Frontal cortex (tissue), 4 donors: ENCODE measurements at places on chromosomes 11 and 22. TPM values are rescaled to one million over a fixed set of nuclear protein-coding genes. Genes with fewer than 3 reads are reported as not detected.

Gene KIRREL3
- 26.5 TPM for total RNA-seq

Gene OR4D5
- total RNA-seq, result under 0.01 TPM

GRCh38 chr22:38872831-38873248 lies 824 bp upstream of the CBX6 start:
- DNase-seq, result no peak

DNA sequence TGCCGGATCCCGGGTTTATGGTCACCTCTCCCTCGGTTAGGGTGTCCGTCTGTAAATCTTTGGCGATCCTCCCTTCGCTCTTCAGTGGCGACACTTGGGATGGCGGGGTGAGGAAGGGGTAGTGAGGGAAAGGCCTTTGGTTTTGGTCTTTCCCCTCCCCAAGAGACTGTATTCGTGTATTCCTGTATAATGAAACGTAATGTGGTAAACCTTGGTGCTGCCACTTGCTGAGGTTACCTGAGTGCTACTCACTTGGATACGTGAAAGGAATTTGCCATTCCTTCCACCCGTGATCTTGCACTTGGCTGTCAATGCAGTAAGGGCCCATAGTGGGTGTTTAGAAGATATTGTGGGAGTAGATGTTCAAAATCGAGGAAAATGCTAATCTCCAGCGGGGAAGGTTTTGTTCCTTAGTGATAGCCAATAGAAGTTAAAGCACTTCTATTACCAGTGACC lies 578 bp upstream of the NUP160 start:
- no peak for DNase-seq

- DNase-seq, result peak; percentile 98
Measured at GRCh38 chr11:117232092-117232878, at the start of gene RNF214. Gene RNF214, plus strand, starts transcription at chr11:117232671. Its CDS starts 1,602 bp downstream, at chr11:117234273.

DNA sequence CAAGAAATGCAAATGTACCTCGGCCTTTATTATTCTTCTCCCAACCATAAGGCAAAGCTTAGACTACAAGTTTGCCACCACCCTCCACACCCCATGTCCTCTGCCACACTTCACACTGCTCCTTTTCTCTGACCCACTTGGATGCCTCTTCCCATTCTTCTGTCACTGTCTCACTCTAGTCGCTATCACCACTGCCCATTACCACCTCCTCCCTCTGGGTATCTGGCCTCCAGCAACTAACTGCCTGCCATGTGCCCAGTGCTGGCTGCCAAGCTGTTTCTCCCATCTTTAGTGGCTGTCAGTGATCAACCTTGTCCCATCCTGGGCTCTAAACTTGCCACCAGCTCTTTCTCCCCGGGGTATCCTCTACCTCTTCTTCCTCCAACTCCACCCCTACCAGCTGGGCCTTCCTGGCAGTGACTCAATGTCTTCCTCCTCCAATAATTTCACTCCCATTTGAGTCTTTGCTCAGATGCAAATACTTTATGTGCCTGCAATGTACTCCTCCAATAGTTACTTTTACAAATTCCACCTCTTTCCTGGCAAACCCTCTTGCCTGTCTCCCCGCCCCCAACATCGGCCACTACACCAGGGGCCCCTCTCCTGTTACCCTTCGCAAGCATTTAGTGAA lies 20.1 kb upstream of the KDM2A start:
- no peak for DNase-seq

GRCh38 chr11:58782066-58782465 lies 50.3 kb upstream of the GLYAT start:
- DNase-seq, result no peak

GRCh38 chr11:124716591-124716990 lies 23.2 kb upstream of the NRGN start:
- DNase-seq, result no peak

DNA sequence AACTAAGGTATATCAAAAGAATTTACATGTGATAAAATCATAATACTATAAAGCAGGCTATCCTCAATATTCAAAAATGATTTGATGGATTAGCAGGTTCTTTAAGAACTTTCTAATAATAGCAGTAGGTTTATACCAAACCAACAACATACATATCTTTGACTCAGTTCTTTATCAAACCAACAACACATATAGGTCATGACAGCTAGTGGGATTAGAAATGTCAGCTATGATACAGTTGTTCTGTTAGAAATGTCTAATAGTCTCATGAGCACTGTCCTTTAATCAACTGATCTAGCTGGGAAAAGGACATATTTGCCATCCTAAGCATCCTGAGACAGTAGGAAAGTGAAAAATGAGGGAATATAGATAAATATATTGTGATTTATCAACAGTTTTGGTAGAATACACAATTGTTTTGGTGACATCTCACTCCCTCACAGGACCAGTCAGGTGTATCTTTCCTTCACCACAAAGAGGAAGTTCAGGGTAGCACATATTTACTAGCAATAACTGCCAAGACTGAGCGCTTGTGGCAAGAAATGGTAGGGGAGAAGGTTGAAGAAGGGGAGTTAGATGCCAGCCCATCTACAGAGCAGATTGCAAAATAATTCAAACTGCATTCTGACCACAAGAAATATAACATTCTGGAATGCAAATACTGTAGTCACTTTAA lies 90.8 kb upstream of the APOA1 start:
- no peak for DNase-seq

Gene PRR33
- total RNA-seq, result not detected

- no peak for DNase-seq
Measured at GRCh38 chr11:114147375-114148012, 88.0 kb downstream of the ZBTB16 start.

DNA sequence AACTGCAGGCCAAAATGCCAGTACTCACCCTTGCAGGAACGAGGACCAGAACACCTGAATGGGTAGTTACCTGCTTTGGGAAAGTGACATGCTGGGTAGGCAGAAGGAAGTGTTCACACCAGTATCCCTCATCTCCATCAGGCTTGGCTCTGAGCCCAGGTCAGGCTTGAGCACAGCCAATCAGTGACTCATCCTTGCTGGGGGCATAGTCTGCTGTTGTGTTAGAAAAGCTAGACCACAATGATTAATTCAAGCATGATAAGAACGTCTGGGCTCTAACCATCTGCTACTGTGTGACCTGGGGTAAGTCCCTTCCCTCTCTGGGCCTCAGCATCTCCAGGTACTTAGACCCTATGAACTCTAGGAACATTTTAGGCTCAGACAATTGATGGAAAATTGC lies 450.4 kb downstream of the MIAT start:
- DNase-seq, result no peak

DNA sequence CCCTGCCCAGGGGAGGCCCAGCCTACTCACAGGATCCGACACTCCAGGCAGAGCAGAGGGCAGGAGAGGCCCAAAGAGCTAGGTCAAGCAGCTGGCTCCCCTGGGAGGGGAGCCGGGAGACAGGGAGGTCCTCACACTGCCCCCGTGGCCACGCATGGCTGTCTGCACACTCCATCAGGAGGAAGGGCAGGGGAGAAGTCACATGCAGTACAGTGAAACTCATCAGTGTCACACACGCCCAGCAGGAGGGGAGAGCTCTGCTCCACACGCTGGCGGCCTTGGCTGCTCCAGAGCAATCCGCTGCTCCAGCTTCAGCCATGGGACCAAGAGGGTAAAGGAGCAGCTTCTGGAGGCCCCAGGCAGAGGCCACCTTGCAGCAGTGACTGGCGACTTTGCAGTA lies 14.3 kb downstream of the TCIRG1 start:
- DNase-seq, result peak; percentile 34

DNA sequence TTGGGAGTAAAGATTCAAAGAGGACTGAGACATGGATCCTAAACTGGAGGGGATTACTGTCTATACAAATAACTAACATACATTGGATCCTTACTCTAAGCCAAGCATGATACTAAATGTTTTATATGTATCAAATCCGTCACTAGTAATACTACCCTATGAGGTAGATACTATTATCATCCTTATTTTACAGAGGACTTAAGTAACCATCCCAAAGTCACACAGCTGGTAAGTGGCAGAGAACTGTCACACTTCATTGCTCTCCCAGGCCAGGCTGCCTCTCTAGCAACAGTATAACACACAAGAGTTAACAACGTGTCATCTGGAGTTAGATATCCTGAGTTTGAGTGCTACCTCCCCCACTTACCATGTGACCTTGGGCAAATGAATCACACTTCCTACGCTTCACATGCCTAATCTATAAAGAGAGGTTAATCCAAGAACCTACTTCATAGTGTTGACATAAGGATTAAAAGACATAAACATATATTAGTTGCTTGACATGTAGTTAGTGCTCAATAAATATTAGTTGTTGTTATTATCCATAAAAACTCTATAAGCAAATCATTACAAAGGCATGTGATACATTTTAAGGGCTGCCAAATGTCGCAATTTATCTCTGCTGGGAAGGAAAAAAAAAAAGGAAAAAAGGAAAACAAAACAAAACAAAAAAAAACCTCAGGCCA lies 33.8 kb upstream of the SPON1 start:
- no peak for DNase-seq

DNA sequence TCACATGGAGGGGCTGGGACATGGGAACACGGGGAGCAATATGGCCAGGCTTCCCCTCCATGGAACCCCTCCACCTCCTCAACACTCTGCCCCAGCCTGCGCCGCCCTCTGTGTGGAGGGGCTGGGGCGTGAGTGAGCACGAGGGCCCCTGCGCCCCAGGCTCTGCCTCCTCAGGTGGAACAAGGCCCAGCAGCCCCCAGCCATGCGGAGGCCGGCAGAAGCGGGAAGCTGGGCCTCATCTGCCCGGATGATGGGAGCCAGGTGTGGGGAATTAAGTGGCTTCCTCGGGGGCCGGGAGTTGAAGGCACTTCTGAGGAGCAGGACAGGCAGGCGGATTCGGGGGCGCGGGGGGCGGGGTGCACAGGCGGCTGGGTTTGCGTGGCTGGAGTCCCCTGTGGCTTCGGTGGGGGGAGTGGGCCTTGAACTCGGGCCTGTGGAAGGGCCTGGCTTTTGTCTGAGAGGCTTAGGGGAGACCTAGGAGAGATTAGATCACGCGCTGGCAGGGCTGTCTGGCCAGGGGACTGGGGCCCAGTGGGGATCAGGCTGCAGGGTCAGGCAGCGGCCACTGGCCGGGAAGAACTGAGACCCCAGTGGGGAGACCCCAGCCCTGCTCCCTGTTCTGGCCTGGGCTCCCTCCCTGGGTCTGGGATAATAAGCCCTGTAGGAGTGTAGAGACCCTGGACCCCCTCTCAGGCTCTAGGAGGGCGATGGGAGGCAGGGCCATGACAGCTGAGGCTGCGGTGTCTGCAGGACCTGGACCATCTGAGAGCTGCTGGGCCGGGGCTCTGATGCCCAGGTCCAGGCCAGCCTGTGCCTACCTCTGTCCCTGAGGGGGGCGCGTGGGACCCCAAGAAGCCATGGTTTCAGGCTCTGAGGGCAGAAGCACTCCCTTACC lies 13.3 kb downstream of the PRR33 start:
- no peak for DNase-seq

GRCh38 chr22:35231585-35232084 lies 25.7 kb upstream of the HMGXB4 start:
- DNase-seq, result peak; percentile 35

DNA sequence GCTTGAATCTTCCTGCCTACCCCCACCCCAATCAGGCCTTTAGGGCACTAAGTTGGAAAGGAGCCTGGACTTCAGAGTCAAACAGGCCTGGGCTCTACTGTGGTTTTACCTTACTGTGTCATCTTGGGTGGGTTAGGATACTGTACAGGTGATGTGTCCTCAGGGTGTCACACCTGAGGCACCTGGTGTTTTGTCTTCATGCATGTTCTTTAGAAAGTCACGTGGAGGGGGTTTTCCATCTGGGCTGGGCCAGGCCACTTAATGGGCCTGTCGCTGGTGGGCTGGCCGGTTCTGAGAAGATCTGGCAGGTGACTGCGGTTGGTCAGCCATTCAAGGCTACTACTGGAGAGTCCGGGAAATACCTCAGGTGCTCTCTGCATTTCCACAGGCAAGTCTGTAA lies 92.6 kb downstream of the SWAP70 start:
- no peak for DNase-seq

Gene NUP50
- 56.3 TPM for total RNA-seq

Gene YPEL1
- 104 TPM for total RNA-seq

GRCh38 chr11:126834149-126834548 lies 166.4 kb downstream of the KIRREL3 start:
- DNase-seq, result no peak

GRCh38 chr22:43446916-43447315 lies 35.1 kb downstream of the MPPED1 start:
- no peak for DNase-seq

GRCh38 chr11:9130297-9130696 lies 38.9 kb upstream of the SCUBE2 start:
- no peak for DNase-seq

DNA sequence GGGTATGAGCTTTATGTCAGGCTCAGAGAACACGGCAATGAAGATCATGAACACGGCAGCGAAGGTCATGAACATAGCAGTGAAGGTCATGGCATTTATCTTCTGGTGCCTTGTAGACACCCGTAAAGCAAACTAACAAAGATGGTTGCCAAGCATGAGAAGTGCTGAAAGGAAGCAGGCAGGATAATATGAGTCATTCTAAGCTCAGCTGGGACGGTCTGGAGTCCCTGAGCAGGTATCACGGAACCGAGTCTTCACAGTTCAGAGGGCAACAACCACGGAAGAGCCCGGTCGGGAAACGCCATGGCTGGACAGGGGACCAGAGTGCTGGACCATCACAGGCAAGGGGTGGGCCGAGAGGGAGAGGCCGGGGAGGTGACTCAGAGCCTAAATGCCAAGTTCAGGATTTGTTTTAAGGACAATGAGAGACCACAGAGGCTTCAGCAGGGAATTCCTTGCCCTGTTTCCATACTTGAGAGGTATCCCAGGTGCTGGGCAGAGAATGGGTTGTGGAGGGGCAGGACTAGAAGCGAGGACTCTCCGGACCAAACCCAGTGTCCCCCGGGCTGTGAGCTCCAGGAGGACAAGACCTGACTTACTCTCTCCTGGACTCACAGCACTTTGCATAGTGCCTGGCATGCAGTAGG lies 13.1 kb upstream of the MS4A10 start:
- no peak for DNase-seq

- no peak for DNase-seq
Measured at GRCh38 chr11:90822996-90823395, 600.1 kb upstream of the CHORDC1 start.

Gene DDX6
- 236 TPM for total RNA-seq

DNA sequence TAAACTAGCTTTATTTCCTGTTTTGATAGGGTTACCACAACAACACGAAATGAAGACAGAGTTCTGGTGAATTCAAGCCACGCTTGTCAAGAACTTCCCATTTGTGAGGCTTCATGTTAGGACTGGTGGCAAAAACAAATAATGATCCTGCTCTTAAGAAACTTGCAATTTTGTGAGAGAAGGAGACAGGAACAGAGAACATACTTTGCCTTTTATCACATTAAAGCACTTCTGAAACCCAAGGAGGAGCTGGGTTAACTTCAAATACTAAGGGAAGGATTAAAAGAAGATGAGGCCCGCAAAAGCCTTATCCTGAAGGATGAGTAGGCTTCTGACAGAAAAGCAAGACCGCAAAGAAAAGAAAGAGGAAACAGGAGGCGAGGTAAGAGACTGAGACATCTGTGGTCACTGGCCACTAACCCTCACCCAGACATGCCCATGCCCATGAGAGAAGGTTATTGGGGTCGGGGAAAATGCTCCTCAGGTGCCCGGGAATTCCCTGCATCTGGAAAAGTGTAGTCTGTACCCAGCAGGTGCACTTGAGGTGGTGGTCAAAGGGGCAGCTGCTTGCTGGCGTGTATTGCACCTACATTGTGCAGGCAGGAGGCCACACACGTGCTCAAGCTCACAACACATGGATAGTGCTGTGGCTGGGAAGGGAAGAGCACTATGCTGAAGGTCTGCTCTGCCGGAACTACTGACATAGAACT lies 50.5 kb downstream of the MAPK1 start:
- DNase-seq, result peak; percentile 41

Gene C11orf91
- not detected for total RNA-seq

GRCh38 chr11:66258473-66258893 lies 10.0 kb upstream of the RAB1B start:
- no peak for DNase-seq

GRCh38 chr22:17872471-17872870 lies 98.2 kb upstream of the BID start:
- DNase-seq, result no peak
